HS-5 (cell line): ENCODE measurements at places on chromosomes 12 and 14.

DNA sequence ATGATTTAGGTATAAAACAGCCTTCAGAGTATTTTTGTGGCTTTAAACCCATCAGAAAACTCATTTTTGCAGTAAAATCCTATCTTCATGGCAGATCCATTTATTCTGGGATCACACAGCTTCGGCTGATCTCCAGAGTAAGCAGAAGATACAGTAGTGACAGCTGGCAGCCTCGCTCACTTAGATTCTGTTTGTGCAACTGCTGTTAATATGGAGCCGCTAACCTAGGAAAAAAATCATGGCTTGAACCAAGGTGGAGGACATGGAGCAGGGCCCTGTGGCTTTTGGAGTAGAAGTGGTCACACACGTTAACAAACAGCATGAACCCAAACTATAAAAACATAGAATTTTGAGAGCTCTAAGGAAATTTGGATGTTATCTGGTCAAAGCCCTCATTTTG, 137.2 kb upstream of the ARHGAP5 start:
- DNase-seq: no peak

DNA sequence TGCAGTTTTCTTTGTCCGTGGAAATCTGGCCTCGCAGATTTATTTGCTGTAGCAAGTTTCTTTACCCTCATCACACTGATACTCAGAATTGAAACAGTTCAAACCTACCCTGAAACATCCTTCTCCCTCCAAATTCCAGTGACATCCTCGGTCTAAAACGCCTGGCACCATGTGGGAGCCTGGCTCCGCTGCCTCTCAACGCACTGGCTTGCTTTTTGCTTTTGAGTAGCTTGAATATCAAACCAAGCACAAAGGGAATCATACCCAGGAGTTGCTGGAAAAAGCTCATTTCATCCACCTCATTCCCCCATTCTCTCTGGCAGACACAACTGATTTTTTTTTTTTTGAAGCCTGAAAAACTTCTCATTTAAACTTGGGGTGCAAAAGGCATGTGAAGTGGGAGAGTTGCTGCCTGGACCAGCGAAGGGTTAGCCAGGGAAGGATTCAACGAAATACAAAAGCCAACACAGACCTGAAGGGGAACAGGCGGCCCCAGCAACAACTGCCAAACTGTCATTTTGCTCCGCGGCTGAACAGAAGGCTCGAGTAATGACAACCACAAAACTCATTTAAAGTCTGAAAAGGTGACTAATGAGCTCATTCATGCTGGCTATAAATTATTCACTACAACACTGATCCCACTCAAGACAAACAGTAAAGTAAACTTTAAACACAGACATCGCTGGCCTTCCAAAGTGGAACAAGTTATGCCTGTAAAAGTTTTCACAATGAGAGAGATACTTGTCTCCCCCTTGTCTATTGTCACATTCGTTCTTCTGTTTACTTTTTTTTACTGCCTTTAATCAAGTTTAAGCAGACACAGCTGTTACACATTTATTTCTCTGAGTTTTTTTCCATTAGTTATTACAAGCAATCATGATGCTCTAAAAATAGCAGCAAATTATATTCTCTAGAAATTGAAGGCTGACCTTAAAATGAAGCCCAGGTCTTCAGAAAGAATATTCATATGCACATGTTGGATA, 12.5 kb upstream of the FOXN3 start:
- no peak for DNase-seq

DNA sequence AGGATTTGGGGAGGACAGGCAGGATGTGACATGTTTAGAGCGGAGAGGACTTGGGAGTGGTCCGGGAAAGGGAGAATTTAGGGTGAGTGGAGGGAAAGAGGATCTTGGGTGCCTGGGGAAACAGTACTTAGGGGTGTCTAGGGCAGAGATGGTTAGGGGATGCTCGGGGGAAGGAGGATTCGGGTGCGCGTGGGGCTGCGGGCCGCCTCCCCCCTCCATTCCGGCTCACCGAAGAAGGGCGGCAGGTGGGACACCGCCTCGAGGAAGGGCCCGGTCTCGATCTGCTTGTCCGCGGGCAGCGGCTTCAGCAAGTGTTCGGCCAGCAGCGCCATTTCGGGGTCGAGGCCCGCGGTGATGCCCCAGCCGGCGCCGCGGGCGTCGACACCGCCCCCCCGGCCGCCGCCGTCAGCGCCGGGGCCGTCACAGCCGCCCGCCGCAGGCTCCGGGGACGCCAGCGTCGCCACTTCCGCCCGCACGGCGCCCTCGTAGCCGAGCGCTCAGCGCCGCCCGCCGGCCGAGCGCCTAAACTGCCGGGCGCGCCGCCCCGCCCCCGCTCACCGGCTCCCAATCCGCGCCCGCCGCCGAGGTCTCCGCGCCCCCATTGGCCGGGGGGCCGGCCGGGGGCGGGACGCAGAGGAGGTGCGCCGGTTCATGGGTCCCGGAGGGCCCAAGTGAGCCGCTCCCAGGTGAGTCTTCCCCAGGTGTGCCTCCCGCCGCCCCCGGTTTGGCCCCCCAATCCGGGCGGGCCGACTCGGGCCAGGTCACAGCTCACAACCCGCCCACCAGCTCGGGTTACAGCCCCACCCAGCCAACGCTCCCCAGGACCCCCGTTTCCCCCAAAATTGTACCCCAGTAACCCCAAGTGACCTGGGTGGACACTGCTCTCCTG, at the start of gene GLTP:
TSS of gene GLTP (minus strand) at position 499 of the 889 bp plus-strand sequence. CDS start at position 332, 167 bp downstream.
- no peak for DNase-seq

- peak; percentile 54 for DNase-seq
These were observed 1191.6 kb upstream of the SEL1L start for GRCh38 chr14:82725213-82725612.

DNA sequence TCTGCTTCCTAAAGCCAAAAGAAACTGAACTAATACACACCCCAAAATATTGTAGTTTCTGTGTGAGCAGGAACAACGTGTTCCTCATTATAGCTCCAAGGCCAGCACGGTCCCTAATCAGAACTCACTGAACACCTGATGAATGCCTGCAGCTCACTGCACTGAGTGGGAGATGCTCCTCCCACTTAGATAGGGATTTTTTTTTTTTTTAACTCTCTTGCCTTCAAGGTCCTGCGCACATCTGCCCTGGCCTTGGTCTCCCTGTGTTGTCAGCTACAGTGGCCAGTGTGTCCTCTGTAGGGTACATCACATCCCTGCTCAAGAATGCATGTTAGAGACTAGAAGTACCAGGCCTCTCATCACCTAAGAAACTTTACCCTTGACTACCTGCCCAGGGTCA, 44.3 kb upstream of the TMPO start:
- DNase-seq: no peak

DNA sequence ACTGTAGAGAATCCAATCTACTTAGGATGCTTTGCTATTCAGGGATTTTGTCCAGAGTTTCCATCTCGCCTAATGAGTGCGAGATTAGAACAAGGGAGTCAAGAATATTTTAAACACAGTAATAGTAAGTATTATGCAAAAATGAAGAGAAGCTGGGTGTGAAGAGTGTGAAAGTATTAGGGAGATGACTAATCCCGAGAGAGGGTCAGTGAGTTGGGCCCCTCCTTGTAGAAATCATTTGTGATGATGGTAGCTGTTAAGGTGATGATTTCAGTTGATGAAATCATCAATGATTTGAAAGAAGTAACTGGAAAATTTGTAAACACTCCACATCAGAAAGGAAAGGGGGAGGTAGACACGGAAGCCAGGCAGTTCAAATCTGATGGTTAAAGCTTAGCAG, 478.9 kb upstream of the MGAT4C start:
- no peak for DNase-seq

- no peak for DNase-seq
These were observed 16.2 kb downstream of the LRRC74A start for GRCh38 chr14:76842414-76842813.

- peak; percentile 18 for DNase-seq
These were observed 884.1 kb upstream of the MGAT4C start for GRCh38 chr12:87140262-87140661.

DNA sequence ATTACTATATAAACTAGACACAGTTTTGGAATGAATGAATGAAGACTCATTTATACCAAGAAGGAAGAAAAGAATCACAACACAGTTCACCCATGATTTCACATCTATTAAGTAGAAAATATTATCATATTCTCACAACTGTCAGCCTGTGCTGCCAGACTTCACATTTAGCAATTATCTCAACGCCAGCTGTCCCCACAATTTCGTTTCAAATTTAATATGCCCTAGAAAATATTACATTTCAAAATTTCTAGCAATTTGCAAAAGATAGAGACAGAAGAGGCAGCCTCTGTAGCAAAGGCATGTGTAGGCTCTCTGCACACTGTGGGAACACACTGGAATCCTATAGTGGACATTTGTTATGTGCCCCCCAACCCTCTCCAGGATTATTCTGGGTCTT, 83.6 kb downstream of the ANKS1B start:
- no peak for DNase-seq

DNA sequence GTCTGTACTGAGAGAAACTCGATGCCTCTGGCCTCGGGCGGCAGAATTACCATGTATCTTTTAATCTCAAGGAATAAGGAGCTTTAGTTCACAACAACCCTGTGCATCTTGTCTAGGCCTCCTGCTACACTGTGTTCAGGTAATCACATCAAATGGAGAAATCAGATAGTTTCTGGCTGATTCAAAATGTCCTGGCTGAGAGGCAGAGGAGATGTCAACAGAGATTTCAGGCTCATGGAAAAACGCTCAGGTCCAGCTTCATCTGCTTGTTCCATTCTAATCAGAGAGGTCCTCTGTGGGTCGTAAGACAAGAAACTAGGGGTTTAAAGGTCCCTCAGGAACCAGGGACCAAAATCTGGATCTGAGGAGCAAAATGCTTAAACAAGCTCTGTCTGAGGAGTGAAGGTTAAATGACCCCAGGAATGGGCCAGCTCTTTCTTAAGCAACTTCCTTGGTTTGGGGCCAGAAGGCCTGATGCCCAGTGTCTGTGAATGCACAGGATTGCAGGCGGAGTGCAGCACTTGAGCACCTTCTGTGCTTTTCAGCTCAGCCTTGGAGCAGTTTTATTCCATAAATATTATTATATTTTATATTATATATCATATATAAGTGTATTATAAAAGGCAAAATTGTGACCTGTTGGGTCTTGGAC, 170.2 kb upstream of the PRICKLE1 start:
- no peak for DNase-seq

- DNase-seq: no peak
These were observed 93.9 kb upstream of the OVCH1 start for GRCh38 chr12:29591140-29592020.

DNA sequence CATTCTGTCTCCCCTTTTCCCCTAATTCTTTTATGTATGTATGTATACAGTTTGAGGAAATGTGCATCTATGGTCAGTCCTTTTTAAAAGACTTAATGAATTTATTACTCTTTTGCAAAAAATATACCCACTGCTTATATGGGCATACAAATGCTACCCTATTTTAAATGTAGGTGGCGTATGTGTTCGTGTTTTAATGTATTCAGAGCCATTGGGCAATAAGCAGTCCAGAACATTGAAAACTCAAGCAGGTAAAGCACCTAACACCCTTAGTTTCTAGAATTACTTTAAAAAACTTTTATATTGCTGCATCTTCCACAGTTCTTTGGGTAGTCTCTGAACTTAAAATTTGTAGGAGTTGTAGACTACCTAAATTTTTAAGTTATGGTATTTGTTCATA, 42.6 kb upstream of the A2ML1 start:
- no peak for DNase-seq

- no peak for DNase-seq
These were observed 197.6 kb upstream of the AVPR1A start for GRCh38 chr12:63348556-63348955.

GRCh38 chr12:54650409-54650808, 2.2 kb upstream of the DCD start:
- DNase-seq: no peak
